ENCODE measurements at places on chromosomes 3 and 15.

DNA sequence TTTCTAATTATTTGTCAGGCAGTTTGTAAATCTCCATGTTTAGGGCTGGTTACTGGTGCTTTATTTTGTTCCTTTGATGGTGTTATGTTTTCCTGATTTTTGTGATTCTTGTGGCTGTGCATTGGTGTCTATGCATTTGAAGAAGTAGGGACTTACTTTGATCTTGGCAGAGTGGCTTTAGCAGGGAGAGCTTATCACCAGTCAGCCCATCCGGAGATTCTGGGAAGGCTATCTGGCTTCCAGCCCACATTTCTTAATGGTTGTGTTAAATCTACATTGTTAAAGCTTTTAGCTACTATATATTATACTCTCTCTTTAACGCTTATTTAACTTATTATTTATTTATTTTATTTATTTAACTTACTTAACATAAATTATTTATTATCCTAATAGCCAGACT is 35.1 kb downstream of the FBXL2 start:
- no peak for DNase-seq

GRCh38 chr3:187997490-187997889 is 156.5 kb upstream of the LPP start:
- DNase-seq, result no peak

- DNase-seq, result no peak
These were observed 48.5 kb downstream of the ITGA11 start for GRCh38 chr15:68383161-68384074.

DNA sequence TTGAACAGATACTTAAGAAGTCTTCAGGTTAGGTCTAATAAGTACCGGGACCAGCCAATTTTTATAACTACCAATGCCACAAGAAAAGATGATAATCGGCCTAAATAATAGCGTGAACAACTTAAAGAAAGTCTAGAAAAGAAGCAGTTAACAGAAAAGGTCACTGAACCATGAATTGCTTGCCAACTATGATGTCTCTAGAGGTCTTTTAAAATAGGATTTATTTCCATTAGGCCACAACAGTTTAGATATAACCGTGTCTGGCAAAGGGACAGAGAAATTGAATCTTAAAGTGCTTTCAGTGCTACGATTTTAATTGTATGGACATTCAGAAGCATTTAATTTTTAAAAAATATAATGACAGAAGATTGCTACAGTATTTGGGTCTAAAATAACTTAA is 1070.4 kb downstream of the ROBO1 start:
- no peak for DNase-seq

DNA sequence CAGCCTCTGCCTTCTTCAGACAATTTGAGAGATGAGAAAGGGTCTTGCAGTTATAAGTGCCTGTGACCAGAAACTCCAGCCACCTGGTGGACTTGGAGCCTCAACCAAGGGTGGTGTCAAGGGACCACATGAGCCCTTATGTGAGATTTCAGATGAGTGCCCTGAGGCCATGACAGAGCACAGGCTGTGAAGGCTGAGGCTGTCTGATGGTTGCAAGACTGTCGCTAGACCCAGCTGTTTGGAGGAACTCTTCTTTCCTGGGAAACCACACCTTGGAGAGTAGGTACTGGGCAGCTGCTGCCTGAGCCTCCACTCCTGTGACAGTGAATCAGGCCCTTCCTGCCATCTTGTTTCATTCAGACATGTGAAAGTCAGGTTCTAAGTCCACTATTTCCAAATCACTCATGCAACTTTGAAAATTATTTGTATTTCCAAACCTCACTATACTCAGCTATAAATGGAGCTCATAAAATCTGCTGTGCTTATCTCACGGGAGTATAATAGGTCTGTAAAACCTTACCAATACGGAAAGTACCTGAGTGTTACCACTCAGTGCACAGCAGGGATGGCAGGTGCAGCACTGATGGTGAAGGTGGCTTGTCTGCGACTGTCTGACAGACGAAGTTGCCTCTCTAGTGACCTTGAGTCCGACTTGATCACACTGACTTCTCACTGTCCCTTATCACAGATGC is 99.4 kb downstream of the RPL39L start:
- DNase-seq, result no peak

DNA sequence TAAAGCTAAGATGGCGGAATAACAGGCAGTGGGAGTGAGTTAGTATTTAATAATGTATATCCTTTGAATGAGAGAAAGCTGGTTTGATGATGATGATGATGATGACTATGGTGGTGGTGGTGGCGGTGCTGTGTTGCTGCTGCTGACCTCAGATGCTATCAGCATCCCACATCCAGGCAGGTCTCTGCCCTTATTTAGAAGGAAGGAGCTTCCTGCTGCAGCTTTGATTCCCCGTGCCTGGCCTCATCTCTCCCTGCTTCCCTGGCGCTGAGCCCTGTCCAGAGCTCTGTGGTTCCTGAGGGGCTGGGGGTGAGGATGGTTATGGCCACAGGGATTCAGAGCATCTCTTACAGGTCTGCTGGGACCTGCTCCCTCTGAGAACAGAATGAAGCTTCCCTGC is 73.1 kb downstream of the RAB11A start:
- DNase-seq, result no peak

- DNase-seq, result no peak
These were observed 2.3 kb upstream of the DLL4 start for GRCh38 chr15:40926659-40927494.

- no peak for DNase-seq
These were observed 28.6 kb upstream of the CLSTN2 start for GRCh38 chr3:139906418-139906817.

DNA sequence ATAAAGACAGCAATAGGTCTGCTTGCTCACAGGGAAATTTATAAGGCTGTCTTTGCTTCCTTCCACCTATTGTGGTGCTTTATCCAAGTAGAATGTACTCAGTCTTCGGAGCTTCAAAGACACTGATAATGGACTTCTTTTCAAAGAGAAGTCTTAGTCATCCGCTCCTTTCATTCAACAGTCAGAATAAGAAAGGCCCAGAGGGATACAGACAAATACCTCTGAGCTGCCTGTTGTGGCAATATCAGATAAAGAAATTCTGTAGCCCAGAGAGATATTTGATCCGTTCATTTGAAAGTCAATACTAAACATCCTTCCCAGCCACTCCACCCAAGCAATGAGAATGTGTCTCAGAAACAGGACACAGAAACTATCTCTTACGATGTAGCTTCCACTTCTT is 110.0 kb downstream of the FHIT start:
- DNase-seq, result no peak

- DNase-seq, result no peak
These were observed 342.9 kb downstream of the CNTN4 start for GRCh38 chr3:2441558-2441957.

- DNase-seq, result no peak
These were observed 44.0 kb downstream of the BFSP2 start for GRCh38 chr3:133443649-133444422.

DNA sequence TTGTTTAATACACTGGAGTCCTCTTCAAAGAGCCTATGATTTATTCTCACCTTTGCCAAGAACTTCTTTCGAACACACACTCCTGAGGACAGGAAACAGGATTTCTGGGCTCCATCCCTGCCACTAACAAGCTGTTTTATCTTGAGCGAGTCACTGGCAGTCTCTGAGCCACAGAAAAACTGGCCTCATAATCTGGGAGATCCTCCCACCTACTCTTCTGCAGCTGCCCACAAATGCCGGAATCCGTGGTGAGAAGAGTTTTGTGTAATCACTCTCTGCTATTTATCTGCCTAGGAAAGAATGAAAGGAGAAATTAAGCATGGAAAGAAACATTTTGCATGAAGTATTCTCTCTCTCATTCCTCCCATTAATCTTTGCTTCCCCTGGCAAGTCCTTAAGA is 172.0 kb upstream of the TRIM42 start:
- no peak for DNase-seq

GRCh38 chr3:143081844-143082778 is 37.5 kb upstream of the CHST2 start:
- no peak for DNase-seq

GRCh38 chr15:85094685-85095084 is 113.0 kb downstream of the PDE8A start:
- DNase-seq, result no peak

GRCh38 chr3:190357468-190357867 is 30.5 kb upstream of the CLDN16 start:
- no peak for DNase-seq

- no peak for DNase-seq
These were observed 41.6 kb upstream of the BDH1 start for GRCh38 chr3:197597335-197597734.

DNA sequence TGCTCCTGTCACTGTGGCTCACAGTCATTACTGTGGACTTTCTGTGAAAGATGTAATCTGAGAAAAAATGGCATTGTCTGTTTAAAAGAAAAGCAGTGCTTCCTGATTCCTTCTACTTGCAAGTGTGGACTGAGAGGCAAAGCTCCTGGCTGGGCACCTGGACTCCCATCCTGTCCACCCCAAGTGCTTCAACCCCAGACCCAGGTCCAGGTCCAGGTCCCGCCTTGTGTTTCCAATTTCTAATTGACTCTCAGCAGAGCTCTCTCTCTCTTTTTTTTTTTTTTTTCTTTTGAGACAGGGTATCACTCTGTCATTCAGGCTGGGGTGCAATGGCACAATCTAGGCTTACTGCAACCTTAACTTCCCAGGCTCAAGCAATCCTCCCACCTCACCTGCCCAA is 94.9 kb downstream of the ATP10A start:
- DNase-seq, result no peak

GRCh38 chr3:9452417-9452816 is 55.0 kb downstream of the SETD5 start:
- DNase-seq, result no peak

- DNase-seq, result no peak
These were observed 11.6 kb downstream of the GALNT15 start for GRCh38 chr3:16186086-16186485.

- no peak for DNase-seq
These were observed 18.6 kb downstream of the UBE2Q2 start for GRCh38 chr15:75861750-75862402.

DNA sequence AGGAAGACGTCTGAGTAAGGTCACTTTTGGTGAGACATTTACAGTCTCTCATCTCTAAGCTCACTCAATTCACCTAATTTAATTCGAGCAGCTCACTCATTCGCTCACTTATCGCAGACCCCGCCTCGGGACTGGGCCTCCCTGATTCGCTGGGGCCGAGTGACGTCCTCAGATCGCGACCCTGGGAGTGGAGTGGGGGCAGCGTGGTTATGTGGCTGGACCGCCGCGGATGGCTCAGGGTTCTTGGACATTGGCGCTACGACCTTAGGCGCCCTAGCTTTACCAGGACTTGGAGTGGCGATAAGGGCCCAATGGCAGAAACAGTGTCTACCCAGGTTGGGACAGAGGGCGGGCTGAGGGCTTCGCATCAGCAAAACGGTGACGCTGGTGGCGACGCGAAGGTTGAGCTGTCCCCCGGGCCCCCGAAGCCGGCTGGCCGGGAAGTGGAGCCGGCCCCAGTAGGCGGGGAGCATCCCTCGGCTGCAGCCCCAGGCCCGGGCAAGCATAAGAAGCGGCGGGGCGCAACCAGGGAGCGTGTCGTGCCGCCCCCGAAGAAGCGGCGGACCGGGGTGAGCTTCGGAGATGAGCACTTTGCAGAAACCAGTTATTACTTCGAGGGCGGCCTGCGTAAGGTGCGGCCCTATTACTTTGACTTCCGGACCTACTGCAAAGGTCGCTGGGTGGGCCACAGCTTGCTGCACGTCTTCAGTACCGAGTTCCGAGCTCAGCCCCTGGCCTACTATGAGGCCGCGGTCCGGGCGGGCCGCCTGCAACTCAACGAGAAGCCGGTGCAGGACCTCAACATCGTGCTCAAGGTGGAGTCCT is at the start of gene RPUSD2:
TSS of gene RPUSD2 (plus strand) at position 171 of the 825 bp plus-strand sequence. CDS start at position 210, 39 bp downstream.
- peak; percentile 83 for DNase-seq

DNA sequence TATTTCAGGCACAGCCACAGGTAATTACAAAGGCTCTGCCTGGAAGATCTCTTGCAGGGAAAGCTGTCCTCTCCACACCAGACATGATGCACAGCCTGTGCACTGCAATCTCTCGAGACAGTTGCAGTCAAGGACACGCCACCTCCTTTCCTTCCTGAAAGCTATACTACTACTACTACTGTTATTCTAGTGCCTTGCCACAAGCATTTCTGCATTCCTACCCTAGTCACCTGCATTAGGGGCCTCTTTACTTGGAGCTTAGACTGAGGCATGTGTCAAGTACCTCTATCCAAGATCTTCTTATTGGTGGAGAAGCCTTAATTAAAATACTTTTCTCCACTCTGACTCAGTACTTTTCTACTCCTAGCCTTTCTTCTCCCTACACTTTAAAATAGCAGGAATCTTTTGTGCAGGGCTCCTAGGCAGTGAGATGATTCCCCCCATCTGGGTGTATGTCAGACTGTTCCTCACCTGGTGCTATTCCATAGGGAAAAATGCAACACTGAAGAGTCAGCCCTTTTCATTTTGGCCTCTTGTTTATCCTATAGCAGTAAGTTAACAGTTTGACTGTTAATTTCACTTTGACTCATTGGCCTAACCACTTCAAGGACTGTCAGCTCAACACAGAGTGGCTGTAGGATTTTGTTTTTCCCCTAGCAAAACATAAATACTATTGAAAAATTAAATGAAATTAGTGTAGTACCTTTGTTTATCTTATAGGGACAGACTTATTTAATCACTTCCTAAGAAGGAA is 78.9 kb downstream of the ESYT3 start:
- DNase-seq, result no peak

DNA sequence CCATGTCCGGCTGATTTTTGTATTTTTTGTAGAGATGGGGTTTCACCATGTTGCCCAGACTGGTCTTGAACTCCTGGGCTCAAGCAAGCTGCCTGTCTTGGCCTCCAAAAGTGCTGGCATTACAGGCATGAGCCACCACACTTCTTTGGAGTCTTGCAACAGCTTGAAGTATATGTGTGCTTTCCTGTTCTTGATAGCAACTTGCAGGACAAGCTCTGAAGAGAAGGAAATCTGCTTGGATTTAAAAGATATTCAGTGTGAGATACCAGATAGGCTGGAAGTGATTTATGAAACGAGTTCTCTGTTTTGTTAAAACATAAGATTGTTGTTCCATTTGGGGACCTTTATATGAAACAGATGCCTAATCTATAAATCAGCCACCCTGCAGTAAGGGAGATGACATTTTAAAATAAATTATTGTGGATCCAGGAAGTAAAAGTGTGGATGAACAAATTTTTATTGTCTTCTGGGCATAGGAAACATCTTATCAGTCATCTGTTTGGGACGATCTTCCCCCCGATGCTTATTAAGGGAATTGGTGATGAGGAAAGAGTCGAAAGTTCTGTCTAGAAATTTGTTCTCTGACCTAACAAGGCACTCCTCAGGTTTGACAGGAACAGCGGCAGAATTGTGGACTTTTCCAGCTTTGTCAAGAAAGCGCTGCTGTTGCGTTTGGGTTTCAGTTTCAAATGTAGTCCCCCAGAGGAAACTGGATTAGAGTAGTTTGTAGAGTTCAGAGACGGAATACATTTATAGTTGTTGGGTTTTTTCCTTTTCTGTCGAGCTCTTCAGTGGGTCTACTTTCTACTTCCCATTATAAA is 53.7 kb upstream of the MAGI1 start:
- no peak for DNase-seq
